Omental fat pad (tissue), 4 donors: ENCODE measurements at places on chromosomes 5 and 9. TPM values are rescaled to one million over a fixed set of nuclear protein-coding genes. Genes with fewer than 3 reads are reported as not detected.

DNA sequence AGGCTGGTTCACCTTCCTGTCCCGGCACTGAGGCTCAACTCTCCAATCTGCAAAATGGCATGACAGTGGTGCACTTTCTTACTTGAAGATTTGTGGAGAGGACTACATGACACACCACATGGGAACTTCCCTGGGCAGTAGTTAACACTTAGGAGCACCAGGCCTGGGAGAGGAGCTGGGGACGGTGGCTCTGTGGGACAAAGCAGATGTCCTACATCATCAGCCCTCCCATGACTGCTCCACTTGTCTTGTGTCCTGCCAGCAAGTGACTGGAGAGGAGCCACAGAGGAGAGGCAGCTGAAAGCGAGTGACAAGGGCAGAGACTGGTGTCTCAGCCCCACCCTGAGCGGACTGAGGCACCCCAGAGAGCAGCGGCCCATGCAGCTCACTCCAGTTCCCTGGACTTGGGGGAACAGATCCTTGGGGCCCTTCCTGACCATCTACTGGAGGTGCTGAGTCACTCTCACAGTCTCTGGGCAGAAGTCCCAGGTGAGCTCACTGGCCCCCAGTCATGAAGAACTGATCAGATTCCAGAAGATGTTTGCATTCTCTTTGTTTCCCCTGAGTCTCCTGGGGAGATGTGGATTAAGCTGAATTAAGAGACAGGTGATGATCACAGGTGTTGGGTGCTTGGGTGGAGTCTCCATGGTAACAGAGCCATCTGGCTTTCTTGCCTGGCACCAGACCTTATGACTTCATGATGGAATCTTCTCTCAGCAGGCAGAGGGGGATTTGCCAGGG lies 13.2 kb upstream of the SLC25A48 start:
- no peak for DNase-seq

GRCh38 chr5:91424638-91425436 lies 41.7 kb upstream of the ARRDC3 start:
- DNase-seq: no peak

DOCK8 gene
- total RNA-seq: 28.4 TPM

HTR1A gene
- not detected for total RNA-seq

- DNase-seq: no peak
These were observed 36.3 kb downstream of the HSPA4 start for GRCh38 chr5:133088064-133088463.

RFX3 gene
- total RNA-seq: 7.0 TPM
